Activated T-cell treated with anti-CD3 and anti-CD28 coated beads, Interleukin-2, amount 50 U/mL, for 4 hours (primary cell): ENCODE measurements at places on chromosomes 13 and 19.

GRCh38 chr13:46473806-46474205, 79.2 kb upstream of the LRCH1 start:
- no peak for DNase-seq

- no peak for DNase-seq
Measured at GRCh38 chr13:39982745-39983144, 327.3 kb downstream of the COG6 start.

GRCh38 chr19:19192910-19193423, 909 bp downstream of the RFXANK start:
- no peak for DNase-seq

GRCh38 chr13:28204043-28204442, 65.7 kb downstream of the PAN3 start:
- DNase-seq: no peak

- no peak for DNase-seq
Measured at GRCh38 chr19:33434886-33435705, 61.6 kb downstream of the CEBPG start.

DNA sequence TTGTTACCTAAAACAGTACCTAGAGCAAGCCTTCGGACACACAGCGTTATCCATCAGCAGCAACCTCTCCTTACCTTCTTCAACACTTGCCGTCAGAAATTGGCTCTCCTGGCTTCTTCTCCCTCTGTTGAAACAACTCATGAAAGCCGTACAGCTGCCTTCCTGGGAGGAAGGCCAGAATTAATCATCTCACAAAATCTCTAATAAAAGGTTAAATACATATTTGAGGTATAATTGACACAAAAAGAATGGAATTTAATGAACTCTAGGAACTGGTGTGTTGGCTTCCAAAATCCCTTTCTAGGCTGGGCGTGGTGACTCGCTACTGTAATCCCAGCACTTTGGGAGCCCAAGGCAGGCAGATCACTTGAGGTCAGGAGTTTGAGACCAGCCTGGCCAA, 37.3 kb upstream of the GTF2F2 start:
- no peak for DNase-seq

DNA sequence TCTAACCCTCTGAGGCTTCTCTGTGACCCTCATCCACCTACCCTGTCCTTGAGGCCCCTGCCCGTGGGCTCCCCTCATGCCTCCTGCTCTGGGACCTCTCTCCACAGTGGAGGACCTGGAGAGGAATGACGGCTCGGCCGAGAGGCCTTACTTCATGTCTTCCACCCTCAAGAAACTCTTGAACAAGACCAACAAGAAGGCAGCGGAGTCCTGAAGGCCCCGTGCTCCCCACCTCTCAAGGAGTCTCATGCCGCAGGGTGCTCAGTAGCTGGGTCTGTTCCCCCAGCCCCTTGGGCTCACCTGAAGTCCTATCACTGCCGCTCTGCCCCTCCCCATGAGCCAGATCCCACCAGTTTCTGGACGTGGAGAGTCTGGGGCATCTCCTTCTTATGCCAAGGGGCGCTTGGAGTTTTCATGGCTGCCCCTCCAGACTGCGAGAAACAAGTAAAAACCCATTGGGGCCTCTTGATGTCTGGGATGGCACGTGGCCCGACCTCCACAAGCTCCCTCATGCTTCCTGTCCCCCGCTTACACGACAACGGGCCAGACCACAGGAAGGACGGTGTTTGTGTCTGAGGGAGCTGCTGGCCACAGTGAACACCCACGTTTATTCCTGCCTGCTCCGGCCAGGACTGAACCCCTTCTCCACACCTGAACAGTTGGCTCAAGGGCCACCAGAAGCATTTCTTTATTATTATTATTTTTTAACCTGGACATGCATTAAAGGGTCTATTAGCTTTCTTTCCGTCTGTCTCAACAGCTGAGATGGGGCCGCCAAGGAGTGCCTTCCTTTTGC, 10.8 kb upstream of the ILF3 start:
- no peak for DNase-seq

GRCh38 chr19:13164343-13165161, 14.3 kb downstream of the IER2 start:
- DNase-seq: peak; percentile 18

- no peak for DNase-seq
Measured at GRCh38 chr13:95530178-95530577, 22.3 kb upstream of the CLDN10 start.

GRCh38 chr13:46895381-46895780, 1.5 kb downstream of the HTR2A start:
- no peak for DNase-seq

GRCh38 chr19:10927730-10928562, 493 bp downstream of the YIPF2 start:
- no peak for DNase-seq

GRCh38 chr13:84332346-84332745, 450.1 kb upstream of the SLITRK1 start:
- DNase-seq: no peak

- no peak for DNase-seq
Measured at GRCh38 chr19:38743394-38744297, 628 bp downstream of the CAPN12 start.

GRCh38 chr19:50226536-50226935, 23.1 kb downstream of the MYH14 start:
- no peak for DNase-seq

DNA sequence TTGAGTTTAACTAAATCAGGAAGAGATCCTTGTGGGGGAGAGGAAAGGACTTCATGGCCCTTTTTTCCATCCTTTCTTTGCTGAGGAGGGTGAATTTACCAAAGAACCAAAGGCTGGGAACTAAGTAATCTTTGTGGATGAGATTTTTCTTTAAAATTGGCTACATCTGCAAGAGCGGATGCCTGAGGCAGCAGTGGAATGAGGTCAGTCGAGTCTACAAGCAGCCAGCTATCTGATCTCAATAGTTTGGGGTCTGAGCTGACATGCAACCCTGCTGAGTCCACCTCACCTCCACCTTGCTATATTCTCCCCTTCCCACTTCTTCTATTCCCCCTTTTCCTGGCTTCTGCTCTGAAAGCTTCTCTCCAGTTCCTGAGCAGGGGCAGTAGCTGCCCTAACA, 3.6 kb upstream of the DNAJC15 start:
- no peak for DNase-seq

DNA sequence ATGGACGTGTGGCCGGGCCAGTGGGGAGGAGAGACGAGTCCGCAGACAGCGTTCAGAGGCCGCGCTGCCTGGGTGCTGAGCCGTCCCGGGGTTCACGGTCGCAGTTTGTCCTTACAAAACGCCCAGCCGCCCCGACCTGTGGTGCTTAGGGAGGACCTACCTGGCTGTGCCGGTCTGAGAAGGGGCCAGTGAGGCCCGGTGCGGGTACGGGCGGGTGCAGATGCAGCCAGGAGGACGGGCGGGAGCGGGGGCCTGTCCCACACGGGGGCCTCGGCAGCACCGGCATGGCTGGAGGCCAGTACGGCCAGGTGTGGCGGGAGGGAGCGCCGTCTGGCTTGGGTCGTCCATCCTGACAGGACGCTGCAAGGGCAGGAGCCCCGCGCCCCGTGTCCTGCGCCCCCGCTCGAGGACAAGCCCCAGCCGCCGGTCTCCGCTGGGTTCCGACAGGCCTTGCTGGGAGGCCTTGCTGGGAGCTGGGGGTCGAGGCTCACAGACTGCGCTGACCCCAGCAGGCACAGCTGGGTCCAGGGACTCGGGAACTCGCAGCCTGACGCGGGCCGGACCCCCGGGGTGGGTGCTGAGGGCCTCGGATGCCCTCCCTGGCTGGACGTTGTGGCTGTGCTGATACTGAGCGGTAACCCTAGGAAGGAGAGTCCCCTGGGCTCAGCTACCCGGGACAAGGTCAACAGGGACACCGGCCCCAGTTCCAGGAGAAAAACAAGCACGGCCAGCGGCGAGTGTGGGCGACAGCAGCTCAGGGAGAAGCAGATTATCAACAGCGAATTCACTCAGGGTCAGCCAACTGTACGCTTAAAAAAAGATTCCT, 5.3 kb upstream of the PROZ start:
- DNase-seq: no peak

- DNase-seq: no peak
Measured at GRCh38 chr19:4284176-4284958, 5.3 kb downstream of the SHD start.
